Stimulated activated CD4-positive, alpha-beta T cell treated with anti-CD3 and anti-CD28 coated beads, Interleukin-15, amount 100 ng/mL, for 1 hour (primary cell): ENCODE measurements at places on chromosomes 13 and 19.

DNA sequence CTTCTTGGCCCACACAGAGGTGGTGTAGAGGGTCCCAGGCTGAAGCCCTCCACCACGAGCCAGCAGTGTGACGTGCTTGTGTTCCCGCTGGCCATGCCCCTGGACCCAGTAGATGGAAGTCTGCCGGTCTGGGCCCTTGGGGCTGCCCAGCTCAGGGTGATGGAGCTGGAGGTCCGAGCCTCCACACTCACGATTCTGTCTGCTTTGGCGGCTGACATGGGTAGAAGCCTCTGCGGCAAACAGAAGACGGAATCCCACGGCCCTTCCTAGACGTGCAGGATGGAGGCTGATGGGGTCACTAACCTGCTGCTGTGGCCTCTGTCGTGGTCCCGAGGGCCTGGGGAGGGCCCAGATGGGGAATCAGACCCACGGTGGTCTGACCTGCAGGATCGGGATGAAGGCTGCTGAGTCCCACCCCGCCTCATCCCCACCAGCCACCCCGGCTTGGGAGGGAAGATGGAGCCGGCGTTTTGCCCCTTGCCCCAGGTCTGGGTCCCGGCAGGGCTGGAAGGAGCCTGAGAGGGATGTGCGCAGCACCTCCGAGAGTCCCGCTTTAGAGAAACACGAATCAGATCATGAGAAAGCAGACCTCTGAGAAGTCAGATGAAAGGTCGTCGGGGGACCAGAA is 4.4 kb downstream of the TMEM86B start:
- no peak for DNase-seq

DNA sequence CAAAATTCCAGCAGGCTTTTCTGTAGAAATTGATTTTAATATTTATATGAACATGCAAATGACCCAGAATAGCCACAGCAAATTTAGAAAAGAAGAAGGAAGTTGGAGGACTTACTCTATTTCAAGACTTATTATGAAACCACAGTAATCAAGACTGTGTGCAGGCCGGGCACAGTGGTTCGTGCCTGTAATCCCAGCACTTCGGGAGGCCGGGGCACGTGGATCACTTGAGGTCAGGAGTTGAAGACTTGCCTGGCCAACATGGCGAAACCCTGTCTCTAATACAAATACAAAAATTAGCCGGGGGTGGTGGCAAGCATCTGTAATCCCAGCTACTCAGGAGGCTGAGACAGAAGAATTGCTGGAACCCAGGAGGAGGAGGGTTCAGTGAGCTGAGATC is 6.0 kb upstream of the FFAR2 start:
- no peak for DNase-seq

DNA sequence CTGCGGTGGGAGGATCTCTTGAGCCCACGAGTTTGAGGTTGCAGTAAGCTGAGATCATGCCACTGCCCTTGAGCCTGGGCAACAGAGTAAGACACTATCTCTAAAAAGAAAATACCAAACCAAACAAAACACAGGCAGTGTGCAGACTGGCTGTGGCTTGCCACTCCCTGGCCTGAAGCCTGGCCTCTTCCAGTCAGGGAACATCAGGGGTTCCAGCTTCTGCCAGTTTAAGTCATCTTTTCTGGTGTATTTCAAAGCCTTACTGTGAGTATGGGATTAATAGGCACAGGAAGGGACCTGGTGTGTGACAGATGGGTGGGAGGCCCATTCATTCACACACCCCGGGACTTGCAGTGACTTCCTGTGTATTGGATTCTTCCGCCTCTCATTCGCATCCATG is 27.0 kb upstream of the F2RL3 start:
- no peak for DNase-seq

- DNase-seq: no peak
These were observed 23.2 kb upstream of the EEF1AKMT1 start for GRCh38 chr13:20796791-20797508.

DNA sequence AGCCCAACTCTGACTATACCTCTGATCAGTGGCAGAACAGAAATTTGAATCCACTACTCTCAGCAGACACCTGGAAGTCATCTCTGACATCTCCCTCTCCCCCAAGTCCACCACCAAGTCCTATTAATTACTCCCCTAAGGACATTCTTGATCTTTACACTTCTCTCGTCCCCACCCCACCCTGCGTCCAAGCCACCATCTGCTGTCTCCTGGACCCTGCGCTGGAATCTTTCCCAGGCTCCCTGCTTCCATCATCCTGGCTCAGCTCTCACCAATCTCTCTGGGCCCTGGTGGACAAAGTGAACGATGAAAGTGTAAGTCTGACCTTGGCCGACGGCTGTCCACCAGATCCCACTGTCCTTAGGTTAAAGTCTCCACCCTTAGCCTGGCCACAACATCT is 145.6 kb upstream of the GJB6 start:
- no peak for DNase-seq
